Stimulated activated CD8-positive, alpha-beta memory T cell treated with anti-CD3 and anti-CD28 coated beads, Interleukin-12 subunit alpha, Interleukin-12 subunit beta, amount 100 ng/mL, for 4 hours (primary cell): ENCODE measurements at places on chromosomes 4 and X.

GRCh38 chr4:143381189-143382118 is 44.8 kb downstream of the GAB1 start:
- no peak for DNase-seq

DNA sequence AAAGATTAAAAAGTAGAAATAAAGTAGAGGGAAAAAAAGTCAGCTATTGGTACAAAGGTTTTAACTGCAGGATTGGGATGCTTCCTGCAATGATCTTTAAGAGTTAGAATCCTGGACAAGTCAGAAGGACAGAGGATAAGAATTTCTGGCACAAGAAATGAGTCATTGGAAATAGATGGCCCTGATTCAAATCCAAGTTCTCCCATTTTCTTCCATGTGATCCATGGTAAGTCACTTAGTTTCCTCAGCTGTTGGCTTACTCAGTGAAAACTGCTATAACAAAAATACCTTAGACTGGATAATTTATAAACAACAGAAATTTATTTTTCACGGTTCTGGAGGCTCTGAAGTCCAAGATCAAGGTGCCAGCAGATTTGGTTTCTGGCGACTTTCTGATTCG is 13.3 kb upstream of the TBC1D19 start:
- no peak for DNase-seq

DNA sequence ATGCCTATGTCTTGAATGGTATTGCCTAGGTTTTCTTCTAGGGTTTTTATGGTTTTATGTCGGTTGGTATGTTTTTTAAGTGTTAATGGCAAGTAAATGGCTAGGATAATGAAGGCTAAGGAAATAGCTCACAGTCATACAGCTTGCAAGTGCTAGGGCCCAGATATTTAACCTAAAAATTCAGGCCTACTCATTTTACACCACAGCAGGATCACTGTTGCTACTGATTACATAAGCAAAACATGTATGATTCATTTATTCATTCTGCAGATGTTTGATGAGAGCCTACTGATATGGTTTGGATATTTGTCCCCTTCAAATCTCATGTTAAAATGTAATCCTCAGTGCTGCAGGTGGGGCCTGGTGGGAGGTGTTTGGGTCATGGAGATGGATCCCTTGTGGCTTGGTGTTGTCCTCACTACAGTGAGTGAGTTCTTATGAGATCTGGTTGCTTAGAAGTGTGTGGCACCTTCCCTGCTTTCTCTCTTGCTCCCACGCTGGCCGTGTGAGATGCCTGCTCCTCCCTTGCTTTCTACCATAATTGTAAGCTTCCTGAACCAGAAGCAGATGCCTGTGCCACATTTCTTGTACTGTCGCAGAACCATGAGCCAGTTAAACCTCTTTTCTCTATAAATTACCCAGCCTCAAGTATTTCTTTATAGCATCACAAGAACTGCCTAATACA is 175.5 kb downstream of the MAPK10 start:
- DNase-seq, result no peak

DNA sequence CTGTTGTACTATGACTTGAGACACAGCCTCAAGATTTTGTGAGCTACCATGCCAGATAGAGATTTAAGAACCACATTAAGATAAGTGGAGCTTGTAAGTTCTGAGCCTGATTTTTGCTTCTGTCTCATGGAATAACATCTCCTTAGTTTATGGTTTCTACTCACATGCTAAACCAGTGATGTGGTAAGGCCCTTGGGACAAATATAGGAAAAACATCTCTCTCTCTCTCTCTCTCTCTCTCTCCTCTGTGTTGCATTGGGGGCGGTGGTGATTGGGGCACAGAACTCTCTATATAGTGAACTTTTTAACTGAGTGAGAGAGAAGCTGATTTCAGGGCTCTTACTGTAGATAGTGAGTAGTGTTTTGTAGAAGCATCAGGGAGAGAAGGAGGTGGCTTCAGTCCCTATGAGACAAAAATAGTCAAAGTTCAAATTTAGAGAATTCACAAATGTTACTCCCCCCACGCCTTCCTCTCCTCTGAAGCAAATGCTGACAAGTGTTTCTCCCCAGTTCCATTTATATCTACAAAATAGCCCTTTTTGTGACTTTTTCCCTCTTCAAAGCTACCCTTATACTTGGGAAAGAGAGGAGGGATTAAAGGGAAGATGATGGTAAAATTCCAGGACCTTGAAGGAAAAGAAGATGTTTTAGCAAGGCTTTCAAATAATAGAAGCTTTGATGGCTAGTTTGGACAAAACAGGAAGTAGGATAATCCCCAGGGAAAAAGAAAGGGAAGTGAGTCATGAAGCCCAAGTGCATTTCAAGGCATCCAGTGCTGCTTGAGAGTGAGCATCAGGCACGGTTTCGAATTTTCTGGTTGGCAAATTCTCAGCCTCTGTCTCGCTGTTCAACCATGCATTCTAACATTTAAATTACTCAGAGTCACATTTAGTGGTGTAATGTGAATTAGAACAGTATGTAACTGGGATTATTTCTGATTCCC is 134.3 kb upstream of the AP1S2 start:
- no peak for DNase-seq

- DNase-seq, result no peak
Measured at GRCh38 chrX:144648788-144649187, 598.5 kb upstream of the SPANXN1 start.

DNA sequence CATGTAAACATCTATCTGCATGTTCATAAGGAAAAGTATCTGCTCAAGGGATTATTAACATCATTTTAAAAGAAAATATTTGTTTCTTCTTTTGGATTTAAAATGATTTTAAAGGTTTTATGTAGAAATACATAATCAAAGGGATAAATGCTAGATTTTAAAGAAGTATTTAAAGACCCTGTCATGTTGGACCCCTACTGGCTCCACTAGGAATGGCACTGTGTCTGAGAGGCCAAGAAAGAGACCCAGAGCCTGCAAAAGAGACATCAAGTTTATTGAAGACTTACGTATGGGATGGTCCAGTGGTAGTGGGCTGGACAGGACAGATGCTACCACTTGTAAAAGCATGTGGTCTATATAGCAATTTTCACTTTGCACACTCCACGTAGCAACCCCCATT is 78.7 kb upstream of the PCDH18 start:
- DNase-seq, result no peak

DNA sequence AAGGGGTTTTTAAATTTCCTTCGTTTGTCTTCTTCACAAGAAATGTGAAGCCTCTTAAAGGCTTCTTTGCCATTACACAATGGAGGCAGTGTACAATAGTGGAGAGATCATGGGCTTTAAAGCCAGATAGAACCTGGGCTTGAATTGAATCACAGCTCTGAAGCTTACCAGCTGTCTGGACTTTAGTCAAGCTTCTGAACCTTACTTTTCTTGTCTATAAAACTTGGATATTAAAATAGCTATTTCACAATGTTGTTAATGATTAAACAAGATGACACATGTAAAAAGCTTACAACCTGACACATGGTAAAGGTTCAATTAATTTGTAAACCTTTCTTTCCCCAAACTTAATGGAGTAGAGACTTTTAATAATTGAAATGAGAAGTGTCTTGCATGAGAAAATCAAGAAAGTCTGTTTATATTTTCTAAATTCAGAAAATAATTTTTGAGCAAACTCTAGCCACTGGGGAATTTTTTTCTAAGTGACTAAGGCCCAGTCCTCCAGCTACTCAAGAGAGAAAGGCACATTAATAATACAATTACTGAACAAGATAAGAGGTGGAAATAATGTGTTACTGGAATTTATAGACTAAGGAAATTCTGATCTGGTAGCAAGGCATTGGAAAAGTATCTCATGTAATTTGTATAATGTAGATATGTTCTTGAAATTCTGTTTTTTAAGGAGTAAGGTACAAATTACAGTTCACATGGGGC is 21.7 kb upstream of the TBC1D8B start:
- DNase-seq, result no peak

DNA sequence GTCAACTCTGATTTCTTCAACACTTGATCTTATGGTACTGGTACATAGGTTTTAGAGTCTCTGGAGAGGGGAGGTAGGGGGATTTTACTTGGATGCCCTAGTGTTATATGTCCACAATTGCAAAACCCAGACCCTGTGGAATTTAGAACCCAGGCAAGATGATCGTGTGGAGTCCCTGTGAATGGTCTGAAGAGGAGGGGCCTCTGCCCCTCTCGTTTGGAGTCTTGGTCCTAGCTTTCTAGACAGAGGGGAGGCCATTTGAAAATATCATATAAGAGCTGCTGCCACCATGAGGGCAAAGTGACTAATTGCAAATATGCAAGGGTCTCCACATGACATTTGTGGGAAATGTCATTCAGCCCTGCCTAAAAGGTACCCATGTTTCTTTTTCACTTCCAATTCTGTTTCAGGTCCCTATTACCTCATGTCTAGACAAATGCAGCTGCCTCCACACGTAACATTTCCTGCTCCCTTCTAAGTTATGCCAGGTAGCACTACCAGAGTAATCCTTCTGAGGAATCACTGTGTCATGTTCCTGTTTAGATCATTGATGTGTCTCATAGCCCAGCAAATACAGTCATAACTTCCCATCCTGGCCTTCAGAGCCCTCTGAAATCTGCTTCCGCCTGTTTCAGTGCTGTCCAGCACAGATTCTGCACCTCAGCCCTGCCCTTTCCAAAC is 126.8 kb downstream of the KLHL8 start:
- peak; percentile 6 for DNase-seq

DNA sequence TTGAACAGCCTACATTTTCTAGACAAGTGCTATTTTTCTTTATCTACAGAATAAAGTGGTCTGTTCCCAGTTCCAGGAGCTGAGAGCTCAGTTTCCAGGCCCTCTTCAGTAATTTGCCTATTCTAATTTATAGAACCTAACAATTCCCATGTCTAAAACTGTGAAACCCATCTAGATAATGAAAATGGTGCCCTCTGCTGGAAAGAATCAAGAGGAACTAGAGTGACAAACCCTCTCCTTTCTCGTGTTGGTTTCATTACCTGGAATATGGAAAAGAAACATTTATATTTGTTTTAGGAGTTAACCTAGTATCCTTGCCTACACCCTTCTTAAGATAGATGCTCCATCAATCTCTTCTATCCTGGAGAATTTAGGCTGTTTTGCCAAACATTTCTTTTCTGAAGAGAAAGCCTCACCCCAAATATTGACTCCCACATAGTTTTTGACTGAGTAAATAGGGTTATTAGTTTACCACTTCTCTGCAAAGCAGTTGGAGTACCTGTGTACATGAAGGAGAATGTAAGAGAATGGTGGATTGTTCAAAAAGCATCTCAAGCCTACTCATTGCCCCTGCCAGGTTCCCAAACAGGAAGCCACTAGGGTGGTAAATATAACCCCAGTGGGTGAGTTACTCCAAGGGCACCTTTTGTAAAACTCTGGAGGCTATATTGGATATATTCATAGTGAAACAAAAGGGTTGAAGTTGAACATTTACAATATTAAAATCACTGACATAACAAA is 121.6 kb downstream of the RASL11B start:
- no peak for DNase-seq

DNA sequence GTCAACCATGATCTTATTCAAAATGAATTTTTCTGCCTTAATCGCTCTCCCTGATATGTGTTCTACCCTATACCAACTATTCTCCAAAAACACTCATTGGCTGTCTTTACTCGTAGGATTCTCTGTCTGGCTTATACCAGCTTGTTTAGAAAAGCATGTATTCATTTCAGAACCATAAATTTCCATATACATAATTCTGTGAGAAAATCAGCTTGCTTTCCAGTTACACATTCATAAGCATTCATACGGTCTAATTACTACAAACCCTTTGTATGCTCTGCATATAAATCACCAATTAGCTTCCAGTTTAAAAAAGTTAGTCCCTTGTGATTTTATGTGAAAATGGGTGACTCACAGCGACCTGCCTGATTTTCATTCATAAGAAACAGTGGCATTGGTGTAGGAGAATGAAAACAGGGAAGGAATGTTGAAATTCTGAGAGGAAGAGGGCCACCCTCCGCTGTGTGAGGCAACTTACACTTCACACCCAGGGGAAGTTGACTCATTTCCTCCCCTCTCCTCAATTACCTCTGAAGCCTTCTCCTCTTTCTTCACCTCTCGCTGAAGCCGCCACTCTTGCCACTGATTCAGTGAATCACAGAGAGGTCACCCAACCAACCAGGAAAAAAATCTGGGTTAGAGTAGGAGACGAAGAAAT is 63.3 kb downstream of the MEPE start:
- no peak for DNase-seq

GRCh38 chrX:29662759-29663503 is 552.4 kb upstream of the MAGEB2 start:
- DNase-seq, result no peak

DNA sequence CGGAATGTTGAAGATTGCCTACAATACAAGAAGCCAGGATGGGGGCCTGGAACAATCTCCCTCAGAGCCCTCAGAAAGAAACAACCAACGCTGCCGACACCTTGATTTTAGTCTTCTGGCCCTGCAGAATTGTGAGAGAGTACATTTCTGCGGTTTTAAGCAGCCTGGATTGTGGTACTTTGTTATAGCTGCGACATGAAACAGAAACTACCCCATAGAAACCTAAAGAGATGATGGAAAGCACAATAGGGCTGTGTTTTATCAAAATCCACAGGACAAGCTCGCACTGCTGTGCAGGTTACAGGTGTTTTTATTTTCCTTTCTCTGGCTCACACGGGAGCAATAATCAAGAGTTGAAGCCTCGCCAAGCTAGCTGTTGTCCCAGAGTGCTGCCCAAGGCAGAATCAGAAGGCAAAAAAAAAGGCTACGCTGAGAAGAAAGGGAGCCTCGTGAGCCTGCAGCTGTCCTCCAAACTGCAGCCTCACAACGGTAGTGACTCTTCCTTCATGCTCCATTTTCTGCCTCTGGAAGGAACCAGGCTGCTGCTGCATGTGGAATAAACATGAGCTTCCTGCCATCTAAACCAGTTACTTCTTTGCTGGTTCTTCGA is 232.4 kb downstream of the LDB2 start:
- DNase-seq, result no peak

GRCh38 chr4:142406917-142407501 is 439.1 kb downstream of the INPP4B start:
- no peak for DNase-seq

- no peak for DNase-seq
Measured at GRCh38 chr4:93466446-93466845, 362.1 kb upstream of the ATOH1 start.

DNA sequence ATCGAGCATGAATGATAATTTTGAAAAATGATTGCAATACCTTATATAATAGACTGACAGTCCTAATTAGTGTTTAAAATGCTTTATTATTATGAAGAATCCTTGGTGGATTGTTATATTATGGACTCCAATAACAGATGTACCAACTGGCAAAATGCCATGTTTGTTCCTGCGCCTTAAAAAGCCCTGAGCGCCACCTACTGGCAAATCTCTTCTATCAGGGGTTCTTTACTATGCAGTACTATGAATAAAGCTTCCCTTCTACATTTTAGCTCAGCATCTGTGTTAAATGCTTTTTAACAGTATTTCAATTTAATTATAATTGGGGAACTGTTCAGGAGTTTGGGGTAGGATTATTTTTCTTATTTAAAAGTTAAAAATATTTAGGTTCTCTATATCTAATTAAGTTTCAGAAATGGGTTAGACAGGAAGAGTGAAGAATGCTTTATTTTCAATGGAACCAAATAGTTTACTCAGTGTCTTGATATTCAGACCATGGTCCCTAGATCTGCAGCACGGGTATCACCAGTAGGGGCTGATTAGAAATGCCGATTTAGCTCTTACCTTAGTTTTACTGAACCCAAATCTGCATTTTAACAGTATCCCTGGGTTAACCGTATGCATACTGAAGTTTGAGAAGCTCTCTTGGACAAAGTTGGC is 20.0 kb downstream of the CFAP97 start:
- peak; percentile 19 for DNase-seq
